ENCODE measurements at places on chromosomes 13 and 19. TPM values are rescaled to one million over a fixed set of nuclear protein-coding genes. Genes with fewer than 3 reads are reported as not detected.
A peak's percentile ranks its signal among the peaks of the same experiment; 100 is the strongest.

DNA sequence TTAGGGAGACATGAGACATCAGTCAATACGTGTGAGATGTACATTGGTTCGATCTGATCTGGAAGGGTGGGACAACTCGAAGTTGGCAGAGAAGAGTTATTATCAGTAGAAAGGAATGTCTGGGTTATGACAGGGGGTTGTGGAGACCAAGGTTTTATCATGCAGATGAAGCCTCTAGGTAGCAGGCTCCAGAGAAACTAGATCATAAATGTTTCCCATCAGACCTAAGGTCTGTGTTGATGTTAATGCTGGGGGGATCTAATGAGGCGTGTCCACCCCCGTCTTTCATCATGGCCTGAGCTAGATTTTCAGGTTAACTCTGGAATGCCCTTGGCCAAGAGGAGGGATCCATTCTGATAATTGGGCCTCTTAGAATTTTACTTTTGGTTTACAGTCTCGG, 187.0 kb upstream of the KL start:
- DNase-seq, result no peak

DNA sequence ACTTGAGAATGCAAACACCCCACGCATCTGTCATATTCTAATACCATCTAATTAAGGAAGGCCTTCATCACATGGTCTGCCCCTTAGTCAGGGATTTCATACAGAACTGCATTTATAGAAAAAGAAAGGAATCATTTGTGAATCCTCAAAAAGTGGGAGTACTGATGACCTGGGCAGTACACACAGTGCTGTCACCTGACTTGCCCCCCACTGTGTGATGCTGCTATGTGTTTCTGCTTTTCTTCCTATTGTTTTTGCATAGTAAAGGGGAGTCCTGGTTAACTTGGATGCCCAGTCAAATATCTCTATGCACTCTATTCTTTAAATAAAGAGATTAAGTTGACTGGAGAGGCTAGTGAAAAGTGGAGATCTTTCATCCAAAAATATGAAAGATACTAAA, 1921.2 kb upstream of the PRR20A start:
- no peak for DNase-seq

DNA sequence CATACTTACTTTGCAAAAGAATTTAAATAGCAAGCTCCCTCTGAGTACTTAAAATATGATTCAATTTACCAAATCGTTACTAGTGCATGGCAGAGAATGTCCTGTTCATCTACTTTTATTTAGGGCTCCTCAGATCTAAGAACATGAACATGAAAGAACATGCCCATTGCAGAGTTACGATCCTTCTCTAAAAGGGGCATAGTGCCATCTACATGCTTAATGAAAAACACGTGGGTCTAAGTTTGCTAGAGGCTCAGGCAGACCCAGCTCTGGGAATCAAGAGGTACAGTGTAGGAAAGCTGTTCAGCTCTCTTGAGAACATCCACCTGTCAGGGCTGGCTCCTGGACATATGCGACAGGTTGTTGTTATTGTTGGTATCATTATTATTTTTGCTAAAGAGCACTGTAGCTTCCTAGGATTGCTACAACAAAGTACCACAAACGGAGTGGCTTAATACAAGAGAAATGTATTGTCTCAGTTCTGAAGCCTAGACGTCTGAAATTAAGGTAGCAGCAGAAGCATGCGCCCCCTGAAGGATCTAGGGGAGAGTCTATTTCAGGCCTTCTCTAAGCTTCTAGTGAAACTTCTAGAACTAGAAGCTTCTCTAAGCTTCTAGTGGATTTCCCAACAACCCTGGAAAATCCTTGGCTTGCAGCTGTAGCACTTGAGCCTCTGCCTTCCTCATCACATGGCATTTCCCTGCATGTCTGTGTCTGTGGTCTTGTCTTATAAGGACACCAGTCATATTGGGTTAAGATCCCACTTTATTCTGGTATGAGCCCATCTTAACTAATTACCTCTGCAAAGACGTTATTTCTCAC, 133.9 kb downstream of the DCT start:
- DNase-seq, result no peak

DNA sequence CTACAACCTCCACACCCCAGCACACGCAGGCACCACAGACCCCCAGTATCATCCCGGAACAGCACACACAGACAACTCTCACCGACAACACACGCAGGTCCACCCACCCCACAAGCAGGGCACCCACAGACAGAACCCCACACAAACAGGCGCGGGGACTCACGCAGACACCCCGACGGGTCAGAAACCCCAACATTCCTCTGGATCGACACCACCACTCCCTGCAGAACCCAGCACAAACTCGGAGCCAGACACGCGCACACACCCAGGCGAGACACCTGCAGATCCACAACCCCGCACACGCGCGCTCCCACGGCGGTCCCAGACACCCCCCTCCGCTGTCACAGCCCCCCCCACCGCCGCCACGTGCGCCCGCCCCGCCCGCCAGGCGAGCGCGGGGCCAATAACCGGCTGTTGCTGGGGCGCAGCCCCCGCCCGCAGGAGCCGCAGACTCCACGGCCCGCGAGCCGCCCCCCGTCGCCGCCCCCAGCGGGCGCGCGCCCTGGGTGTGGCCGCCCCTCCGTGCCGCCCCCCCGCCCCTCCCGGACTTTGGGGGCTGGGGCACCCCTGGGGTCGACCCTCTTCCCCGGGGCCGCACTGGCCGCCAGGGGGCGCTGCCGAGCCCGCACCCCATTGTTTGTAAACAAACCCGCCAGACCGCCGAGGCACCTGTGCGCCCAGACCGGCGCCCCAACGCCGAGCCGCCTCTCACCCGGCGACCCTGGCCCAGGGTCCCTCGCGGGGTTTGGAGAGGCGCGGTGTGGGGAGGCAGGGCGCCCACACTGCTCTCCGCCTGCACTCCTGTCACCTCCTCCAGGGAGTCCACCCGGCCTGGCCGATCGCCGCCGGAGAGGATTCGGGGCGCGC, 712 bp downstream of the BBC3 start:
- DNase-seq, result peak; percentile 92

- no peak for DNase-seq
These were observed 27.3 kb downstream of the TM9SF2 start for GRCh38 chr13:99528547-99528946.

GRCh38 chr13:100552755-100553154, 35.8 kb downstream of the GGACT start:
- DNase-seq, result peak; percentile 64

GRCh38 chr13:113975416-113975815, 1.5 kb upstream of the C13orf46 start:
- DNase-seq, result no peak

DNA sequence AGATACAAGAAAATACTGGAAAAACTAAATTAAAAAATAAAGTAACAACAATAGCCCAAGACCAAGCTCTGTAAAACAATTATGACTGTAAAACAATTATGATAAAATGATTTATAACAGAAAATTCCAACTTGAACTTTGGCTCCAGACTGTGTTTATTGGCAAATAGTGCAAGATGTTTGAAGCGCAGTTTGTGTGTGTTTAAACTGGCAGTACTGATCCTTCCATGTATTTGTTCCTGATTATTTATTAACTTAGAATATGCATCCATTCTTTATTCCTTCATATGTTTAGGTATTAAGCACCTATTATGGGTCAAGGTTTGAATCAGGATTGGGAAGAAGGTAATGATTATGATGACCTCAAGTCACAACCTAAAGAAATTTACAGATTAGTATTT, 37.8 kb downstream of the ZNF582 start:
- DNase-seq, result no peak

GRCh38 chr13:26249551-26249950, 4.4 kb upstream of the CDK8 start:
- no peak for DNase-seq

DNA sequence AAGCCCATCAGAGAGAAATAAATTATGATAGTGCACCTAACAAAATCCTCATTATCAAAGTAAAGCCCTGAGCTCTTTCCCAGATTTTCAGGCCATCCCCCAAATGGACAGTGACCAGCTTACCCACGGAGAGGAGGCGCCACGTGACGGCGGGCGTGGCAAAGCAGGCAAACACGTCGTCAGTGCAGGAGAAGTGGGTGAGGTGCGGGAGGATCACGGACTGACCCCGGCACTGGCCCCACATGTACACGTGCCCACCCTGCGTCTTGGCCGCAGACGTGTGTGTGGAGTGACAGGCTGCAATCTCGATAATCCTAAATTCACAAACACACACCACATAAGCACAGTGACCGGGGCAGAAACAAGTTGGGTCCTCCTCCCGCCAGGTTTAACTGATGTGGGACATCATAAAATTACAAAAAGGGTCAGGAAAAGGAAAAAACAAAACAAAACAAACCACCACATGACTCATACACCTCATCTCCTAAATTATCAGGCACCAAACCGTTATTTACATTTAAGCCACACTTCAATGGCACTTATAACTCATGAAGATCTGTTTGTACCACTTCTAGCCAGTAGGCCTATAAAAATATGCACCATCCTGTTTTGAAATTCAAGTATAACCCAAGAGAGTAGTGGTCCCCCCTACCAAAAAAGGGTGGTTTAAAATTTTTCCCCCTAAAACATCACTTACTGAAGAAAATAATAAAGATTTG, 30.1 kb downstream of the RCBTB2 start:
- DNase-seq, result no peak

DNA sequence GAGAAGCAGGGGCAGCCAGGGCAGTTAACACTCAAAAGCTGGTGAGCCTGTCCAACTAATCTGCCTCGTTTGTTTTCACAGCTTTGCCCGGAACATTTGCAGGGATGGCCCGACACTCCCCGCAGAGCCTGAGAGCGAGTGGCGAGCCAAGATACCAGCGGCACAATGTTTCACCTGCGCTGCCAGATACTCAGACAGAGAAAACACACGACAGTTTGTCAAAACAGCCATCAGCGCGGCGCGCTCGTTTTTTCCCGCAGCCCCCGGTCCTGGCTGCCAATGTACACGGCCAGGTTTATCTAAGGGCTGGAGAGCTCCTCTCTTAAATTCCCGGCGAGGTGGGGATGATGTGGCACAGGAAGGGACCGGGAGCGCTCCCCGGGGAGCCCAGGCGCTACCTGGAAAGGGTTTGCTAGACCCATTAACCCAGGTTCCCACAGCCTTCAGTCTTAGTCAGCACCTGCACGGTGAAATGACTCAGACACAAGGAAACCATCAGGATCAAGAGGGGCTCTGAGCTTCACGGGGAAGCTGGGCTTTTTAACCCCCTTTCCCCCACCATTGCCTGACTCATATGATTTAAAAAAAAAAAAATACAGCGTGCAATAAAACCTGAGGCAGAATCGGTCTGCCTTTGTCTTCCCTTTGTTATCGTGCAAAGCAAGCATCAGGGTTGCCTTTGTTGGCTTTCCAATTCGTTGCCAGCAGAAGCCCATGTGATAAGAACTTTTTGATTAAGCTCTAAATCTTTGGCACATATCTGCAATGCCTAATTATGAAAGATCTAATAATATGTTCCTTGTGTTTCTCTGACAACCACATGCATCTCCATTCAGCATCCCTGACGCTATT, 186.2 kb downstream of the EFNB2 start:
- no peak for DNase-seq

GRCh38 chr13:41939398-41939797, 21.5 kb downstream of the VWA8 start:
- DNase-seq, result no peak

ICAM4 gene
- 2.3 TPM for total RNA-seq

TMEM86B gene
- 1.6 TPM for total RNA-seq

PLEKHF1 gene
- total RNA-seq, result 9.1 TPM
